ENCODE measurements at places on chromosomes 2 and 18.

GRCh38 chr2:143139835-143140393 is 10.7 kb downstream of the ARHGAP15 start:
- no peak for DNase-seq

DNA sequence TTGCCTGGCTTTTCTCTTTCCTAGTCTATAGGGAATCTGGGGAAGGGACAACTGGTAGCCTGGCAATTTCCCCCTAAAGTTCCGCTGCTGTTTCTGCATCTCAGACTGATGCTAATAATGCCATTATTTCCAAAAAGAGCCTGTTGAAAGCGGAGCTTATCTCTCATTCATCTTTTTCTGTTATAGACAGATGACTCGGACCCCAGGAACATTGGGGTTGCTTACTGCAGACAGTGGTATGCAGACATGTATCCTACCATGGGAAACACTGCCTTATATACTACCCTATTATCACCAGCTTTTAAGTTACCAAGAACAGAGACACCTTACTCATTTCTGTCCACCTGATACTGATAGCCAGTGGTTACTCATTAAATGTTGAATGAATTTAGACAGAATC is 15.3 kb downstream of the ETAA1 start:
- DNase-seq = no peak

DNA sequence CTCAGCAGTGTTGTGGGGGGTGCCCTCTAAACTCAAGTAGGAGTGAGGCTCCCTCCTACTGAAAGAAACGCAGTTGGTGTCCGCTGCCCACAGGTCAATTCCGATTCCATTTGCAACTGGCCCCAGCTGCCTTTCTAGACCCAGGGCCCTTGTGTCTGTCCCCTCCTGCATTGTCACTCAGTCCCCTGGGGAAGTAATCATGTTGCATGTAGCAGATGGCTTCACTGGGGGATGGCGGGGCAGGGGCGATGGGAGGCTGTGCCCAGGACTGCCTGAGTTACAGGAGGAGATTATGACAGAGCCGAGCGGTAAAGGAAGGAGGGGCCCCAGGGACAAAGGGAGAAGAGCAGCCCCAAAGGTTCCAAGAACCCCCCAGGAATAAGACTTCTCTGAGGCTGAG is 62.5 kb upstream of the SH3RF3 start:
- DNase-seq = no peak

DNA sequence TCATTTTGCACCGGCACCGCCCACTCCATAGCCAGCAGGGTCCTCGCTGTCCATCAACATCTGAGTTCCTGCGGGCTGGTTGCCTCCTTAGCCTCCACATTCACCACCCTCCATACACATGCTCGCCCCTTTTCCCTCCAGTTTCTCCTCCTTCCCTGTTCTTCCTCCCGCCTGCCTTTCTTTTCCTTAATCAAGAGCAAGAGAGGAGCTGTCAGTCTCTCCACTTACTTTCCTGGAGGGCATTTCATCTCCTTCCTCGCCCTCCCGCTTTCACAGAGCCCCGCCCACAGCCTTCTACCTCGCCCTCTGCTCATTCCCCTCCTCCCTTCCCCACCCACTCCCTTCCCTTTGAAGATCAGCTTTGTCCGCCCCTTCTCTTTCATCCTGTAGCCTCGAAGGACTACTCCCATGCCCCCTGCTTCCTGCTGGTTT is 13.8 kb upstream of the ZBTB7C start:
- DNase-seq = peak; percentile 63

Measured in ecto neural progenitor cell (in vitro differentiated cells).